ENCODE measurements at places on chromosomes 3 and 15.

GRCh38 chr3:16551342-16551976 lies 38.0 kb upstream of the RFTN1 start:
- no peak for DNase-seq

GRCh38 chr3:13688824-13689223 lies 139.9 kb downstream of the FBLN2 start:
- no peak for DNase-seq

DNA sequence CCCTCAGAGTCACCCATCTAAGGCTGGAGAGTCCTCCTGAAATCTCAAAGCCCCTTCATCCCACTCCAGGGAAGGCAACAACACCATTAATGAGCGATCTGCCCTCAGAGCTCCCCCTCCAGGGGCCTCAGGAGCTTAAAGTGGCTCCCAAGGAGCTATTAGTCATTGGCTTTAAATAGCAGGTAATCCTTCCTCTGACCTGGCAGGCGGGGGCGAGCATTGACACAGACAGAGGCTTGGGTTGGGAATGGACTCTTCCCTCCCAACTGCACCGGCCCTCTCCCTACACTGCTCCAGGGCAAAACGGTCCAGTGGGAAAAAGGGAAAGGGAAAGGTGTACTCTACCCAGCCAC lies 1.4 kb downstream of the MFGE8 start:
- no peak for DNase-seq

GRCh38 chr3:71503525-71504249 lies 79.8 kb downstream of the FOXP1 start:
- DNase-seq = no peak

DNA sequence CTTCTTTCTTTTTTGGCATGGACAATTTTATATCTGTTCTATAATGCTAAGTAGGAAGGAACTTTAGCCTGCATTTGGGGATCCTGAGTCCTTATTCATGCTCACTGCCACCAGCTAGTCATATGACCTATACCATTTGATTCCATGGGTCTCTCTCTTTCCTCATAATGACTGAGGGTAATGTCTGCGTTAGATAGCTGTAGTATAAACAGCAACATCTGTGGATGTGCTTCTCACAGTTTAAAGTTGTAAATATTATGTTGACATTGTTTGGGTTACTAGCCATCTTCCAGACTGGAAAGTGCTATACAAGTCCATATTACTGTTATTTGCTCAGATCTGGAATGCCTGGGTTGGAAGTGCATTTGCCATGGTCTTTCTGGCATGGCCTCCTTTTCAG lies 274.9 kb upstream of the SEMA6D start:
- DNase-seq = no peak
